ENCODE measurements at places on chromosomes 5 and 9.

GRCh38 chr9:23229890-23230317 lies 596.1 kb downstream of the ELAVL2 start:
- DNase-seq: no peak

DNA sequence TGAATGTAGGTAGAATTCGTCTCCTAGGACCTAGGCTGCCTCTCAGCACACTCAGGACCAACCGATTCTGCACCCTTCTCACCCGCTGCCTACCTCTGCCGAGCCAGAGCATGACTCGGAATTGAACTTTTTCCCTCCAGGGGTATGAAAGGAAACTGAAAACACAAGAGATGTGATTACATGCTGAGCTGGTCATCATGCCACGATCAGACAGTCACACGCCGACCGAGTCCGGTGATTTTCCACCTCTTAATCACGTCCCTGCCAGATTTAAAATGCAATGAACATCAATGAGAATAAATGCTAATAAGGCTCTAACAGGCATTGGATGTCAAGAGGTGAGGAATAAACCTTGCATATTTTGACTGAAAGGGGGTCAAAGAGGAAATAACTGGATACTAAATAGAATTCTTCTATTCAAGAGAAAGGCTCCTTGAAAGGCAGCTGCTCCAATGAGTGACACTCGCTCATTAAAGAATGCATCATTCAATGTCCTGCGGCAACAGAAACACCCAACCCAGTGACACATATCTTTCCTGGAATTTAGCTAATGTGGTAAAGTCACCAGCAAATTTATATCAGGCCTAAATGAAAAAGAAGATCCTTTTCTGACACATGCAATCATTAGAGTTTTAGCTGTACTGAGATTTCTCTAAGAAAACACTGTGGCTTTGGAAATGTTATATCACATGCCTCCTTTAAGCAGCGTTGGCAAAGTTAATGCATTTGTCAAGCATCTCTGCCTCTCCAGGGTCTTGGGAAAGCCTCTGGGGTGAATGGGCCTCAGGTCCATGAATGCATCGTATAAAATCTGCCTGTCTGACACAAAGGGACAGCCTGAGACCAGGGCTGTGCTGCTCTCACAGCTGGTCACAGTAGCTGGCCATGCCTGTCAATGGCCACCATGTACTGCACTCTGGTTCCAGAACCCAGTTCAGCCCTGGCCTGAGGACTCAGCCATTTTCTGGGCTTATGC lies 128.7 kb downstream of the SPOCK1 start:
- no peak for DNase-seq

DNA sequence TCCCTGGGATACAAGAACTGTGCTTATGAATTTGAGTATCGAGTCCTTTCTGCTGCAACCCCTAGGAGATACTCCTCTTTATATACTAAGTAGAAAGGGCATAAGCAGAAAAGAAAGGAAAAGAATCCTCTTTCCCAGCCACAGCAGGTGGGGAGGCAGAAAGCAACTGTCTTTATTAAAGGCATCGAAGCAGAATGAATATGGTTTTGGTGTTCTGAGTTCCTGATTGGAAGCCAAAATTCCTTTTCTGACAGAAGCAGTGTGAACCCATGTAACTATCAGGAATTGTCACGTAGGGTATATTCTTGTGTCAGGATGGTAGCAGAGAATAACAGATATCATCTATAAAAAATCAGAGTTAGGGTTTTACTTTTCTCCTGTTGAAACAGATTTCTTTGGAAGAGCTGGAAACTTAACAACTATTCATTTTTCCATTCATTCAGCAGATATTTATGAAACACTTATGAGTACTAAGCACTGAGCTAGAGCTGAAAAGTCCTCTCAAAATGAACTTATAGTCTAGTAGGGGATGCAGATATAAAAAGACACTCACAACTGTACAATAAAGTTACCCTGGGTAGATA lies 96.5 kb upstream of the LHFPL2 start:
- DNase-seq: no peak

- DNase-seq: no peak
These were observed 443.9 kb downstream of the TLE1 start for GRCh38 chr9:81245254-81245956.

GRCh38 chr5:57422993-57423392 lies 59.6 kb downstream of the ACTBL2 start:
- no peak for DNase-seq

- no peak for DNase-seq
These were observed 29.4 kb upstream of the HCN1 start for GRCh38 chr5:45725537-45725936.

DNA sequence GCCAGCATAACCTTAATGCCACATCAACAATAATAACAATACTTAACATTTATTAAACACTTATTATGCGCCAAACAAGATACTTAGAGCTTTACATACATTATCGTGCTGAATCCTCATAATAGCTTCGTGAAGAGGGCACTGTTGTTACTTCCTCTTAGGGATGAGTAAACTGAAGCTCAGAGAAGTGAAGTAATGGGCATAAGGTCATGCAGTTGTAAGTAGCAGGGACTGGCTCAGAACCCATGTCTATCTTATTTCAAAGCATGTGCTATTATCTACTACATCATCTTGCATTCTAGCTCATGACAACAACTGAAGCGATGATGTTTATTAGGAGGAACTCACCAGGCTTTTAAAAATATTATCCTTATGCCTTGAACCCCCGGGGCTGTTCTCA lies 34.9 kb upstream of the PPP3R2 start:
- no peak for DNase-seq

DNA sequence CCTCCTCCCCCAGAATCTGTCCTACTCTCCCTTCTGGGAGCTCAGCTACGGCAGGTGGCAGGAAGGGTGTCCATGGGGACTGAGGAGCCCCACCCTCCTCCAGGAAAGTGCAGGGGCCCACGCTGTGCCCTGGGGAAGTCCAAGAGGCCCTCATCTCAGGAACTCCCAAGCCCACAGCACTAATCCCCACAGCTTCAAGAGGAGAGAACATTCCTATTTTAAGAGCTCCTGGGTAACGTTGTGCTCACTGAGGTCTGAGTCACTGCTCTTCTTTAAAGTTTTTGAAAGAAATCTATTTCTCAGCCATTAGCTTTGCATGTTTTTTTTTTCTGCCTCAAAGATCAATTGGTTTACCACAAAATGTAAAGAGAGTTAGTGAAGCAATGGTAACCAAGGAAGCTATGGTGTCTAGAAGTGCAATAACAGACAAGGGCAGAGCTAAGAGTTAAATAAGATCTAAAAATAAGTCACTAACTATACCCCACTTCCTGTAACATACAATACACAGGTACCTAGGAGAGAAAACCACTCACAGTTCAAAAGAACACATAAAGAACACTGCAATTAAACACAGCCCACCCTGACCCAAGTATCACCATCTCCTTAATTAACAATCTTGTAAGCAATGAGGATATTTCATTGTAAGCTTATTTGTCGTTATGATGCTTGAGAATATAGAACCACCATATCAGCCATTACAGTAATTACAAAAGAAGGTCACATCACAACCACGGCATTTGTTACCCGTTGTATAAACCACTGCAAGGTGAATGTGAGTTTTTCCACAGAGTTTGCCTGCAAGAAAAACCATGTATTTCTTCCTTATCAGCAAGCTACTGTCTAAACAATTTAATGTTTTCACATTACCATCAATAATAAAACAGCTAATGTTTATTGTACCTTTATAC lies 382.3 kb upstream of the SLC30A5 start:
- DNase-seq: peak; percentile 57

DNA sequence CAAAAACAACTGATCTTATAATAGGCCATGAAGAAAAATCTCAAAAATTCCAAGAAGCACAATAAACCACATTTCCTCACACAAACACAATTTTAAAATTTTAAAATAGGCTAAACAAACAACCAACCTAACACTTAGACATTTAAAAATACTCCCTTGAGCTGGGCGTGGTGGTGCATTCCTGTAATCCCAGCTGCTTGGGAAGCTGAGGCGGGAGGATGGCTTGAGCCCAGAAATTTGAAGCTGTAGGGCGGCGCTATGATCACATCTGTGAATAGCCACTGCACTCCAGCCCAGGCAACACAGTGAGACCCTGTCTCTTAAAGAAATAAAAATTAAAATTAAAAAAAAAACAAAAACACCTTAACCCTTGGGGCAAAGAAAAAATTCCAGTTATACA lies 36.9 kb upstream of the TESK1 start:
- DNase-seq: no peak

GRCh38 chr5:132283423-132284043 lies 10.7 kb upstream of the SLC22A4 start:
- DNase-seq: peak; percentile 55

GRCh38 chr9:17589771-17590170 lies 10.9 kb downstream of the SH3GL2 start:
- no peak for DNase-seq

DNA sequence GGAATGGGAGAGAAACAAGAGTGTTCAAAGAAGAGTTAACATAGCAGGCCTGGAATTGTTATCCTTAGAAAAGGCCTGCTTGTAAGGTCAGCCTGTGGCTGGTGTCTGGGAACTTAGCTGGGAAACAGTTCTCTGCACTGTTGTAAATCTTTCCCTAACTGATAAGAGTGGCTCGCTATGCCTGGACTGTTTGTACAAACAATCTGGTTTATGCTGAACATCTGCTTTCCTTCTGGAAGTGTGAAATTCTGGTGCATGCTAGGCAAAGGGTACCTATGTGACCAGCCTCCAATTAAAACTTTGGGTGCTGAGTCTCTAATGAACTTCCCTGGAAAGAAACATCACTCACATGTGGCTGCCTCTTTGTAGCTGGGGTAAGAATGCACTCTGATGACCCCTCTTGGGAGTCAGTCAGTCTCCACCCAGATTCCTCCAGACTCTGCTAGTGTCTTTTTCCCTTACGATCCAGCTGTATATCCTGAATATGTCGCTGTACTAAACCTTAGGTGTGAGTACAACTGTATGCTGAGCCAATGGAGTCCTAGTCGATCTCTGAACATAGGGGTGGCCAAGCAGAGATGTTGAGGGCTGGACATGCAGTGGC lies 16.5 kb downstream of the SPARC start:
- no peak for DNase-seq

GRCh38 chr5:151134228-151134627 lies 23.4 kb downstream of the ANXA6 start:
- no peak for DNase-seq

DNA sequence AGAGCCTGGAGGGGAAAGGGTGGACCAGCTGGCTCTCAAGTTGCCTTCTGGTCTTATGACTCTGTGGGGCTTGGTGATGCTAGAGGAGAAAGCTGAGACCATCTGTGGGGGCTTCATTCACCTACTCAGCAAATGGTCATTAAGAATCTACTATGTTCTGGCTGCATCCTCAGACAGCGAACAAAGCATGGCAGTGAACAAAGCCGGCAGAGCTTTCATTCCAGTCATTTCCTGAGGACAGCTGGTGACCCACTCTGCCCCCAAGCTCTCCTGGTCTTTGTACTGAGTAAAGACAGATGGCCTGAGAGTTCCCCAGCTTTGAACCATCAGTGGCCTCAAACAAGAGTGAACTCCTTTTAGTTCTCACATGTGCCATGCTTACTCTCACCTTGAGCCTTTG lies 48.0 kb downstream of the FGF1 start:
- DNase-seq: no peak

DNA sequence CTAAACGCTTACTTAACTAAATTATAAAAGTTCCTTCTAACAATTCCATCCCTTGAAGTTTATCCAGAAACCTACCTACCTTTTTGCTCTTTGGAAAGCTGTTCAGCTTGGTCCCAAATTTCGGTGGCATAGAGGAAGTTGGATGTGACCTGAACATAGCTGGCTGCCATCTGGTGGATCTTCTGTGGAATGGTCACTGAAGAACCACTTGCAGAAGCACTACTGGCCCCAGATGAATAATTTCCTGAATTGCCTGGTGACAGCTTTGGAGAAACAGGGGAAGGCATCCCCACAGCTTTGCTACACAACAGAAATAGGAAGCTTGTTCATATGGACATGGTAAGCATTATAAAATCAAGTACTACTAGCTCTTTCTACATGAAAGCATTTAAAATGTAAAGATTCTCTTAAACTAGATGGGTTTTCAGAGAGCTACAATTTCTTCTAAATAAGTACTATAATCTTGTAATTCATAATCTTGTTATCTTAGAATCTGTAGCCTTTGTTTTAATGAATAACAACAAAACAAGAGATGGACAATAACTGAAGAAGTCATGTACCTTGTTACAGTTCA lies 9.9 kb downstream of the LEAP2 start:
- DNase-seq: no peak

GRCh38 chr5:113489299-113489698 lies 1.0 kb upstream of the MCC start:
- no peak for DNase-seq

DNA sequence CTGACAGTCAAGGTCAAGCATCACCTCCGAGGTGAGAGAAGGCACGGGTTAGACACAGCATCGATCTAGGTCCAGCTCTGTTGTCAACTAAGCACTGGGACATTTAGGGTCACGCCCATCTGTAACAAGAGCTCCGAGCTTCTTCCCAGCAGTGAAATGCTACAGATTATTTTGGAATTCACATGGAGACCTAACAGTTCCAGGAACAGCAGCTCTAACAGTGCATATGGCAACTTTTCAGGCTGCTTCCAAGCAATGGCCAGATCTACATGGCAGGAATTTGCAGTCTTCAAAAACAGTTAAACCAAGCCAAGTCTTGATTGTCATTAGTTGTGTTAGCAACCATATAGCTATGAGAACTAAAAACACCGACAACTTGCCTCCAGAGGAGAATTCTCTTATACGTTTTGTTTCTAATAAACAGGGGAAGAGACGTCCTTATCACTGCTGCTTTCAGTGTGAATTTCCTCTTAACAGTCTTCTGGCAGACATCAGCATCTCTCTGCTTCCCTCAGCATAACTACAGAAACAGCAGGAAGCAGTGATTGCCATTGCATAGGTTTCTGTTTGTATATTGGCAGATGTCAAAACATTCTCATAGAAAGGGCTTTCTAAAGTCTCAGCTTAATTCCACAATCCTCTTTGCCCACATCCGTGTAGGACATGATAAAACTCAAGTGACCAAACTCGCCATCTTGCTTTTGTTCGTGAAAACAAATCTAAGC lies 242.1 kb upstream of the DAPK1 start:
- DNase-seq: no peak

- no peak for DNase-seq
These were observed 80.2 kb downstream of the FAM174A start for GRCh38 chr5:100615362-100615761.

DNA sequence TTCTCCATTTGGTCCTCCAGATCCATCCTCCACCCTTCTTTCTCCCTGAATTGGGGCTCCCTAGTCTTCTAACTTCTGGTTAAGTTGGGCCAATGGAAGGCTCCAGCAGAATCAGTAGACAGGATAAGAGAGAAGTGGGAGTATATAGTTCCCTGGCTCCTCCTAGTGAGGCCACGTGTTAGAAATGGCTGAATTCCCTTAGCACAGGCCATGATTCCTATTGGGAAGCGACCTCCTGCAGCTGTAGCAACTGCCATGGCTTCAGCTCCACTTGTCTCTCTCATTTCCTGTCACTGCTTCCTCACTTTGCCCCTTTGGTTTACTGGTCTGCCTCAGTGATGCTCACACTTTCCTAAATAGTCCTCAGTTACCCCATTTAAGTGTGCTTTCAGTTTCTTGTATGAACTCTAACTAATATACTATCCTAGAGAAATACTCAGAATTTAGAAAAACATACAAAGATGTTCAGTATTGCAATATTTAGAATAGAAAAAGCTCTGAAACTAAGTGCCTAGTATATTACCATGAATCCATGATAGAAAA lies 104.8 kb upstream of the SMARCA2 start:
- no peak for DNase-seq

Measured in activated CD8-positive, alpha-beta memory T cell treated with anti-CD3 and anti-CD28 coated beads for 24 hours (primary cell).